Muscle of back (tissue), 13 donors: ENCODE measurements at places on chromosomes 5 and 9. TPM values are rescaled to one million over a fixed set of nuclear protein-coding genes. Genes with fewer than 3 reads are reported as not detected.

DNA sequence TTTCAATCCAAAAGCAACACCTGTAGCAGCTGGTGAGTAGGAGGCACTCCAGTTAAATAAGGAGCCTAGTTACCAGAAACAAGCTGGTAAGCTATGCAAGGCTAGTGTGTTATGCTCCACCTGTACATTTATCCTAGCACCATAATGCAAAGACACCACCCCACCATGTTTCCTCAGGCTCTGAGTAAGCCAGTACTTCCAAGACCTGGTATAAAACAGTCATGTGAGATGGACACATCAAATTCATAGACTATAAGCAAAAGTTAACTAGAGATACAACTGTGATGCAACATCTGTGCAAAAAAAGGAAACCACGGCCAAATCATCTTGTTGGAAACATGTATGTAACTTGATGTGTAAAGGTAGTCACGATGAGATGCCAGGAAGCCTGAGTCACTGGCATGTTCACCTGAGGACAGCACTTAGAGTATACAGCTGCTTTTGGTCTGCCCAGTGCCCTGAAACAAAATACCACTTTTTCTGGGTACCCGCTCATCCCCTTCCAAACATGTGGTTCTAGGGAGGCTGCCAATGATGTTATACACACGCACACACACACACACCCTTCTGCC lies 66.1 kb downstream of the CDK5RAP2 start:
- DNase-seq, result no peak

DNA sequence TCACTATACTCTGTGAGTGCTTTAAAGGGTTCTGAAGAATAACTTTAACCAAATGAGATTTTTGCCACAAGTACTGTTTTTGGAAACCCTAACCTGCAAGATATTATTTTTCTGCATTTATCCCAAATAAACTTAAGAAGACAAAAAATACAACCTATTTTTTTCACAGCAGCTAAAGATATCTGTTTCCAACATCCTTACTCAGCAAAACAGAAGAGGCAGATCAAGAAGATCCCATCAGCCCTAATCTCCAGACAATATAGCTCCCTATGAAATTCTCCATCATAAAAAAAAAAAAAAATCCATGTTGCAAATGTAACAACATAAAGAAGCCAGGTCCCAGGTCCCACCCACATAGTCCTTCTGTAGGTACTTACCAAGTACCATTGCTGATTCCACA lies 7.6 kb downstream of the PCSK1 start:
- no peak for DNase-seq

The CLIC3 gene
- 0.61 TPM for polyA plus RNA-seq

DNA sequence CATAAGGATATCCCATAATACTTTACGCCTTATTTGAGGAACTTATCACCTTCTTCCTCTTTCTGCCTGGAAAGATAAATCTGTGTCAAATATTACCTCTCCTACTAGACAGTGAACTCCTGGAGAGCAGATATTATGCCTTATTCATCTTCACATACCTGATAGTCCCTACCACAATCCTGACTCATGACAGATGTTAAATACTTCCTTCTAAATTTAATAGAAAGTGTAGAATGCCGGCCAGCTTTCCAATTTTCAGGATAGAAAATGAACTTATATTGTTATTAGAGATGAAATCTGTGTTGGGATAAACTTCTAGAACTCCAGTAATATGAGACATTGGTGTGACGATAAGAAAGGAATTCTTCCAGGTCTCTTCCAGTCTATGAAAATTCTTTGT lies 89.0 kb downstream of the GCNT4 start:
- DNase-seq, result no peak

The GPR151 gene
- polyA plus RNA-seq, result not detected
